COLO829 (cell line): ENCODE measurements at places on chromosomes 13 and 19.

- DNase-seq, result no peak
These were observed 179.8 kb downstream of the TBC1D4 start for GRCh38 chr13:75302071-75302698.

- no peak for DNase-seq
These were observed 136.8 kb downstream of the DCT start for GRCh38 chr13:94342436-94343242.

- DNase-seq, result no peak
These were observed 26.6 kb downstream of the ZSWIM9 start for GRCh38 chr19:48196933-48197665.

- no peak for DNase-seq
These were observed 711.8 kb downstream of the UQCRFS1 start for GRCh38 chr19:28500982-28501630.

DNA sequence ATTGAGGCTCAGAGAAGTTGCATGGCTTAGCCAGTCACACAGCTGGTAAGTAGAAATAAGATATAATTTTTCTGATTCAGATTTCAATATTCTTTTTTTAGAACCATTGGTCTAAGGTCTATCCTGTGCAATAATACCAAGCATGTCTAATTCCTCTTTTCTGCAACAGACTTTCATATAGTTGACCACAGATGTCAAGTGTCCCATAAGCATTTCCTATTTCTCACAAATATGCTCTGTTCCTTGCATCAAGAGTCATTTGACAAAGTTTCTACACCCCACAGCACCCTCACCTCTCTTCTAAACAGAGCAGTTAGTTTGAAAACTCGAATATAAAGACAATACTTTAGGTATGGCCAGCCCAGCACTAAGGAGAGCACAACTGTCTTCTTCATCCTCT, 26.8 kb upstream of the SACS start:
- no peak for DNase-seq

DNA sequence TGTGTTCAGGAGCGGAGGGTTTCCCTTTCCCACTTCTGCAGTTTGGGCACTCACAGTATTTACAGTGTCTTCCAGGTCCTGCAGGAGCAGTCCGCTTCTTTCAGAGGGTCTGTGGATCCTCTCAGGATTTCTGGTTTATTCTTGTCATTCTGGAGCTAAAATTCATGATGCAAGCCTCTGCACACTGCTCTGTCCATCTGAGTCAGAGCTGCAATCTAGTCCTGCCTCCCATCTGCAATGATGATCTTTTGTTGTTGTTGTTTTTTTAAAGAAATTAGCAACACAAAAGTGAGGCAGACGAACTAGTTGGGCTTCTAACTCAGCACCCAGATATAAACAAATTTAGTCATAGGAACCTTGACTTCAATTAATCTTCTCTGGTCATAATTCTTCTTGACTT, 86.5 kb downstream of the DLEU7 start:
- DNase-seq, result no peak

DNA sequence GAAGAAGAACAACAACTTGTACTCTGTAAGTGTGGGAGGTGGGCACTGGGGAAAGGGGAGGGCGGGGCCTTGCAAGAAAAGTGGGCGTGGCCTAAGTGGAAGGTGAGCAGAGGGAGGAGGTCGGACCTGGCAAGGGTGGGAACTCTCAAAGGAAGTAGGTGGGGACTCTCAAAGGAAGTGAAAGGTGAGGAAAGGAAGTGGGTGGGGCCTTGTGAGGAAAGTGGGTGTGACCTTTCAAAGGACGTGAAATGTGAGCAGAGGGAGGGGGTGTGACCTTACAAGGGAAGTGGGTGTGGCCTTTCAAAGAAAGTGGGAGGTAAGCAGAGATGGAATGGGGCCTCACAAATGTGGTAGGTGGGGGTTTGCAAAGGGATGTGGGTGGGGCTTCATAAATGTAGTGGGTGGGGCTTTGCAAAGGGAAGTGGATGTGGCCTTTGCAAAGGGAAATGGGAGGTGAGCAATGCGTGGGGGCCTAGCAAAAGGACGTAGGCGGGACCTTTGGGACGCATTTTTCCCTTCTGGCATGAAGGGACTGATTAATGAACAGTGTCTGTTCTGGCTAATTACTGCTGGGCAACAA, 25.9 kb downstream of the ACSBG2 start:
- DNase-seq, result peak; percentile 71

DNA sequence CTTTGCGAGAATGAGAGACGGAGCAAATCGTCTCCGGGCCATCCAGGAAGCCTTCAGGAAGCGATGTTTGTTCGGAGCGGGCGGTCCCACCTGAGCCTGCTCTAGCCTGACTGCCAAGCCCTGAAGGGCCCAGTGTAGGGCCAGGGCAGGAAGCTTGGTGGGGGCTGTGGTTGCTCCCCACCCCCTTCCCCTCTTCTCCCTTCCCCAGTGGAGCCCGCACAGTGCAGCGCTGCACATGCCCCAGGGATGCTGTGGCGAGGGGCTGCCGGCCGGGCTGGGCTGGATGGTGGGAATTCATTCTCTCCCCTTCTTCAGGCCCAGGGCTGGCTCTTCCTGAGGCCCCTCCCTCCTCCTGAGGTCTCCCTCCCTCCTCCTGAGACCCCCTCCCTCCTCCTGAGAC, 7.1 kb upstream of the GRTP1 start:
- no peak for DNase-seq

DNA sequence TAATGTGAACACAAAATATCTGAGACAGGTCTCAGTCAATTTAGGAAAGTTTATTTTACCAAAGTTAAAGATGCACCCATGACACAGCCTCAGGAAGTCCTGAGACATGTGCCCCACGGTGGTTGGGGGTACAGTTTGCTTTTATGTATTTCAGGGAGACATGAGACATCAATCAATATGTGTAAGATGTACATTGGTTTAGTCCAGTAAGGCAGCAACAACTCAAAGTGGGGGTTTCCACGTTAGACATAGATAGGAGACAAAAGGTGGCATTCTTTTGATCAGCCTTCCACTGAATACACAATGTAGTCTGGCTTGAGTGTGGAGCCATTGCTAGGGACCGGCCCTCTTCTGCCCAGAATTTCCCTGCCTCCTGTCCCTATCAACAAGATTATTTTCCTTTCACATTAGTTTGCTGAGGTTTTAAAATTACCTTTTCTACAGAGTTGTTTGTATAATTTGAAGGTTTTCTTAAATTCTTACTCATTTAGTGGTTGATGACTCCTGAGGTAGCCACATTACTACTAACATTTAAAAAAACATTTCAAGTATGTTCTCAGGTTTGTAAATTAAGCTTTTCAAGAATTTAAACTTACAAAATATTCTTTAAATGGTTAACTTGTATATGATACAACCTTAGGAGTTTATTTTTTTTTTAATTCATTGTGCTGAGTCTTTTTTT, 33.2 kb downstream of the RNASEH2B start:
- DNase-seq, result no peak

DNA sequence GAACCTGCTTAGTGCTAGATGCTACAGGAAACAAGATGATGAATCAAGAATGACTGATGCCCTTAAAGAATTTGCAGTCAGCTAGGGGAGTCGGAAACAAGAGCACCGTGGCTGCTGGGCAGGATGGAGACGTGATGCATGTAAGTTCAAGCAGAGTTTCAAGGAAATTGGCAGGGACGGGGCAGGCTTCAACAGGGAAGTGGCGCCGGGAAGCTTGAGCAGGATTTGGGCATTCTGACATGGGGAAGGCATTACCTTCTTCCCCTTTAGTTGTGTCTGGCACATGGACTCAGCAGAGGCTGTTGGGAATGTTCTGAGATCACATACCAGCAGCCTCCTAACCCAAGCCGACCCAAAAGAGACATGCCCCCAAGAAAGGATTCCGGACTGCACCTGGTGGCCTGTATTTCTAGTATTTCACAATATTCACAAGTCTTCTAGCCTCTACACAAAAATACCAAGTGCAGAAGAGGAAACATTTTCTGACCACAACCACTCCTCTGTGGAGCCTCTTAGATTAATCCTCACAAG, 138.2 kb downstream of the CRYL1 start:
- DNase-seq, result no peak

DNA sequence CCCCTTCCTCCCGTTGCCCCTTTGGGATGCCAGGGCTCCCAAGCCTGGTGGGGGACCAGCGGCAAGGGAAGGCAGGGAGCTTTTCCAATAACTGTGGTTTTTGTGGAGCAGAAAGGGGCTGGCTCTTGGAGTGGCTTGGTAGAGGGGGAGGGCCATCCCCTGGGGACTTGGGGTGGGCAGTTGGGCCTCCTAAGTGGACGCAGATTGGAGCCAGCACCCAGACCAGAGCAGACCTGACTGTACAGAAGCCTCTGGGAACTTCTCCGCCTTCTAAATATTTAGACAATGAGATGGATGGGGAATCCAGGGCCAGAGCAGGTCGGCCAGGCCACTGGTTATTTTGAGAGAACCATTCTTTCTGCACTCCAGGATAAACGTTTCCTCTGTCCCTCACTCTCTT, 4.2 kb downstream of the PTGIR start:
- DNase-seq, result no peak

GRCh38 chr13:31468114-31468902, 268.5 kb downstream of the B3GLCT start:
- DNase-seq, result no peak

GRCh38 chr19:6521718-6522646, 8.8 kb upstream of the TNFSF9 start:
- no peak for DNase-seq

DNA sequence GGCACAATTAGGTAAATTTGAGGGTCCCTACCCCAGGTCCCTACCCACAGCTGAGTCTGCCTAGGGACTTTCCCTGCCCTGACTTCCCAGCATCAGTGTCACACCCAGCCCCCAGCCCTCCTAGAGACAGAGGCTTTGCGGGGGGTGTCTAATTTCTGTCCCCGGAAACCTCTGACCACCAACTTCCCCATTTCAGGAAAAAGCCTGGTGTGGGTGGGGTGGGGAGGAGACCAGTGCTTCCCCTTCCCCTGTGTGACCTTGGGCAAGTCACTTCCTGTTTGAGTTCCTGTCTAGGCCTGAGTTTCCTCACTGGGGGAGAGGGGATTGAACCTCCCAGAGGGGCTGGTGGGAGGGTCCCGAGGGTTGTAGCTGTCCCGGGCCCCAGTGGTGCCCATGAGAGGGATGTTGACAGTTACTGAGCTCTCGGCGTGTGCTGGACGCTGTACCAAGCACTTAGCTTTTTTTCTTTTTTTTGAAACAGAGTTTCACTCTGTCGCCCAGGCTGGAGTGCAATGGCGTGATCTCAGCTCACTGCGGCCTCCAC, 7.9 kb downstream of the VASP start:
- no peak for DNase-seq

DNA sequence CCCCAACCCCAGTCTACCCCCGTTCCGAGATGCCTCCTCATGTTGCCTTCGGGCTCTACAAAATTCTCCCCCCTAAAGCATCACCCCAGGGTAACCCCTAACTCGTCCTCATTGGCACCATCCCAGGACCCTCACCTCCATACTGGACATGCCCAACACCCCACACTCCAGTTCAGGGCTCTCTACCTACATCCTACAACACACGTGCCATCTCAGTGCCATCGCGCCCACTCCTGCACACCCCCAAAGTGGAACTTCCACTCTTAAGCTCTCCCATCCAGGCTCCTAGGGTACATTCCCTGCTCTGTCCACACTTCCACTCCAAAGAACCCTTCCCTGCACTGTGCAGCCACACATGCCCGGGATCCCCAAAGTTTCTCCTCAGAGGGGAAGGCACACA, 827 bp upstream of the FKRP start:
- DNase-seq, result no peak

DNA sequence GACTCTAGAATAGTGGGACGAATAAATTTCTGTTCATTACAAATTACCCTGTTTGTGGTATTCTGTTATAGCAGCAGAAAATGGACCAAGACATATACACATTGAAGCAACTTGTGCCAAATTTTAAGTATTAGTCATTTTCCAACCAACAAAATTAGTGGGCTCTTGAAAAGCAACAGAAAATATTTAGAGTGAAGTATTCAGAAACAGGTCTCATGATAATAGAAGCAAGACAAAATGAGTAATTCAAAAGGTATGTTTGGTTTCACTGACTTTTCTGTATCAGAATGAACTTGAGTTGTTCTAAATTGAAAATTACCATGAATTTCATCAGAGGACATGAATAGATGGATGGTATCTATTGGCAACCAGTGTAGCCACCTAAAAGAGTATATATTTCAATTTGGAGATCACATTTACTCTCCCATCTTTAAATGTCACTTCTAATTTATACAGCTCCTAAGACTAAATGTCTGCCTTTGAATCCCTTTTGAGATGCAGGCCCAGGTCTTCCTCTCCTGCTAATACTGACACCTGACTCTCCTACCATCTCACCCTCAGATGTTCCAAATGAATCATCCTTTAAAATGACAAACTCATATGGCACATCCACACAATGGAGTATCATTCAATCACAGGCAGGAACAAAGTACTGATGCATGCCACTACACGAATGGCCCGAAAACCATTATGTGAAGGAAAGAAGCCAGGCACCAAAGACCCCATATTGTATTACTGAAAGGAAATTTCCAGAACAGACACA, 40.7 kb upstream of the DOCK9 start:
- no peak for DNase-seq
